ENCODE measurements at places on chromosomes 5 and 9.

DNA sequence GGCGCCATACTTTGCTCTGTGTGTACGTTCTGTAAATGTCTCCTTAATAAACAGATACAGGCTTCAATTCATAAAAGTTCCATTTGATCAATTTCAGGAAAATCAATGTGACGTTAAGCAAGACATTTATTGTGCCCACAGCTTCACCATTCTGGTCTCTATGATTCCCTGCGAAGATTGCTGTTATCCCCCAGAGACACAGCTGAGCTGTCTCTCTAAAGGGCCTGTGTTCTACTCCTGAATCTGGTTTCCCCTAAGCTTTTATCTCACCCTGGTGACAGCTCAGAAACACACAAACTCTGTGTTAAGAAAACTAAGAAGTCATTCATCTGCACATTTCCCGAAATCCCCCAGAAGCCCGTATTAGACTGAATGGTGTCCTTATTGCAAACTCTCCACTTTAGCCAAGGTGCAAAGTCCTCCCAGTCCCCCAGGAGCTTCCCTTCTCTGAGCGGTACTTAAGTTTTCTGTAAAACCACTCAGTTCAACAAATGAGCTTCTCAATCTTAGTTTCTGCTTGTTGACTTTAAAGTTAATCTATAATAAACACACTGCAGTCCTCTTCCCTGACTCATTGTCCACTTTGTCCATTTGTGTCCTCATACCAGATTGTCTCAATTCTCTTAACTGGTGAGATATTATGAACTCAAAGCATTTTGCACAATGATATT is 1.4 kb upstream of the C5orf15 start:
- no peak for DNase-seq

GRCh38 chr5:178192244-178192643 is 5.1 kb upstream of the GMCL2 start:
- DNase-seq: no peak

GRCh38 chr9:2153630-2154217 is 138.6 kb downstream of the SMARCA2 start:
- no peak for DNase-seq

DNA sequence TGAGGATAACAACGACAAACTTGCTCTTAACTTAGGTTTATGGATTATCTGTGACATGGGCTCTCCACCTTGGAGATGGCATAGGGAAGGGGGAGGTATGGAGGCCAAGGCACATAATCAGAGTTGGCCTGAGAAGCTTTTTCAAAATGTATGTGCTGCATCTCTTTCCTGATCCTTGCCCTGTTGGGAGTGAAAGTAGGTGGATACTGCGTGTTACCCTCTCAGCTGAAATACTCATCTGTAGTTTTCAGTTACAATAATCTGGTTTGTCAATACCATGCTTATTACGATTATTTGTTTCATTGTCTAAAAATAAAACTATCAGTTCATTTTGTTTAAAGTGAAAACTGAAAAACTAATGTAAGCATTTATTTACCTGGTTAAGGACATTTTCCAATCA is 86.7 kb downstream of the SLC44A1 start:
- DNase-seq: no peak

DNA sequence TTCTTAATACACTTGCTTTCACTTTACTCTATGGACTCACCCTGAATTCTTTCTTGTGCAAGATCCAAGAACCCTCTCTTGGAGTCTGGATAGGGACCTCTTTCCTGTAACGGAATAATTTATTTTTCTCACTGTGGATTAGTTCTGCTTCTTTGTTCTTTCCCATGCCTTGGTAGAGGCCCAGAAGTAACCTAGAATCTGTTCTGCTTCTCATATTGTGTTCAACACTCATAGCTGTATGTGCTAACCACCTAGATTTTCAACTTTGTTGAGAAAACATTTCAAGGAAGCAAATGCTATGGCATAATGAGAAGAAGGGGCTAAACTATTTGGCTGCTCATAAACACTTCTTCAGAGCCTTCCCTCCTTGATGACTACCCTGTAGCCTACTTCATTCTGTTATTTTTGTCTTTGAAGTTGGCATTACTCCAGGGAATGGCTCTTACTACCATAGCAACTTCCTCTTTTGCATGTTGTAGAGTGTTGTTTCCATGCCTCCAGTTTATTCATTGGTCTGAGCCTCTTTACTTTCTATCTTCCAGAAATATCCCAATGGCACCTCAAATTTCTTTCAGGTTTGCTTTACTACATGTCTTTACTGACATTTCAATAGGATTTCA is 74.3 kb downstream of the KIAA0825 start:
- DNase-seq: no peak

- no peak for DNase-seq
These were observed 1.8 kb downstream of the ACTL7A start for GRCh38 chr9:108863891-108864290.

DNA sequence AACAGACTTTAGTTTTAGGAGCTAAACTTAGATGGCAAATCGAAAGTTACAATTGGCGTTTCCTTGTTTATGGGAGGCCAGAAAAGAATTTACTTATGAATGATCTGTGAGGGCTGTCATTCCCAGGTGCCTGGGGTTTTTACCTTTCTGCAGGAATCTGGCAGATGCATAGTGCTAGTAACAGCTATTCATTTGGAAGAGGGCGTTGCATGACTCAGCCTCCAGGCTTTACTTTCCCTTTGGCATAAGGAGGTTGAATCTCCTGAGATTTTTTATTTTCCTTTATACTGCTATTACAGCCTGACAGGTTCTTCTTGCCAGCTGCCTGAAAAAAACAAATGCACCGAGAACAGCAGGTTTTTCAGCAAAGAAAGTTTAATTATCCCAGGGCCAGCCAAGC is 30.0 kb downstream of the CARD6 start:
- no peak for DNase-seq

DNA sequence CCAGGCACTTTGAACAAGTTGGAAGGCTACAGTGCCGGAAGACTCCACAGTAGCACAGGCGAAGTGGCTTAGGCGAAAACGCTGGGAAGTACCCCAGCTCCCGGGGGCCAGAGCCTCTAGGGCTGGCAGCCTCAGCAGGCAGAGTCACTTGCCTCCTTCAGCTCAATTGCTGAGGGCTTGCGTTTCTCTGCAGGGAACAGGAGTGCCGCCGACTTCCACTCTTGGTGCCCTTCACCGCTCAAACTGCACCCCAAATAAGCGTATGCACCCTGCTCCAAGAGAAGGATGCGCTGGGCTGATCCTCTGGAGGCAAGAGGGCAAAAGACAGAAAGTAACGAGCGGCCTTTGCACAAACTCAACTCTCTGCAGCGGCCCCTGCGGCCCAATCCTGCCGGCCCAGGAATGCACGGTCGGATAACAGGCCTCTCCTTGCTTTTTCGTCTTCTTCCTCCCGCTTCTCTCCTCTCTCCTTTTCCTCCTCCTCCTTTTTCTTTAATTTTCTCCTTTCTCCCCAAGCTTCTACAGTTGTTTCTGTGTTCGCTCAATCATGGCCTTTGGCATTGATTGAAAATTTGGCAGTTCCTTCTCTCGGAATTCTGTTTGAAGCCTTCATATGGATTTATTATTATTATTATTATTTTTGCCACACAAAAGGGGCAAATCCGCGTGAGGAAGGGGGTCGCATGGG is 1.1 kb upstream of the S1PR3 start:
- DNase-seq: no peak

DNA sequence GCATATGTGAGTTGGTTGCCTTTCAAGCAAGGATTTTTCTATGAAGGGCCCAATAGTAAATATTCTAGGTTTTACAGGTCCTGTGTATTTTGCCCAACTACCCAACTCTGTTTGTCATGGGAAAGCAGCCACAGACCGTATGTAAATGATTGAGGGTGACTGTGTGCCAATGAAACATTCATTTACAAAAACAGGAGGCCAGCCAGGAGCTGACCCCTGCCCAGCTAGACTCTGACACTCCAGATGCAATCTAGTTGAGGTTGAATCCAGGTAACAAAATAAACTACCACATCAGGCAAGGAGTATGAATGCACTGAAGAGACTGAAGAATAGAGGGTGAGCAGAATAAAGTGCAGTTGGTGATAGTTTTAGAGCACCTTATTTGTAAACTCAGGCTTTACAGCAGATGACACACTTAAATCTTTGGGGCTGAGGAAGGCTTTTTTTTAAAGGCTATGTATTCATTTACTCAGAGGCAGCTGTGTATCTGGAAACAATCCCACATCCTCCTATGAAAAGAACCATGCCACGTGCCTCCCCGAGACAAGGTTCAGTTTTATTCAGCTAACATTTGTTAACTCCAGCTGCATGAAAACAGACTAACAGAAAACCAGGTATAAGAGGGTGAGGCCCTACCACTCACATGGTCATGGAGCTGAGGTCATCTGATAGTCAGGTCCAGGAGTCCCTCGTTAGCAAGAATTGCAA is 60.7 kb downstream of the SLC1A1 start:
- DNase-seq: no peak

DNA sequence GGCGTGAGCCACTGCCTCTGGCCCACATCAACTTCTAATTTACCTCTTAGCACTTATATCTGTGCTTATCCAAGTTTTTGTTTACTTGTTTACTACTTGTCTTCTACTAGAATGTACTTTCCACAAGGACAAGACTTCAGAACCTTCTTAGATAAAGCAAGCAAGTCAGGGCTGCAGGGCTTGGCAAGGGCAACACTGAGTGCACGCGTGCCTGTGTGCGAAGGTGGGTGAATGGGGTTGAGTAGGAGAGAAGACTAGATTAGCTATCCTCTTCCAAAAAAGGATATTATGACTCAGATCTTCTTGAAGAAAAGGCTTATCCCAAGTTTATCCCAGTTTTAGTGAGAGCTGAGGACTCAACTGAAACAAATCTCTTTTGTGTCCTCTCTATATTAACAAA is 19.3 kb downstream of the AK3 start:
- DNase-seq: no peak

DNA sequence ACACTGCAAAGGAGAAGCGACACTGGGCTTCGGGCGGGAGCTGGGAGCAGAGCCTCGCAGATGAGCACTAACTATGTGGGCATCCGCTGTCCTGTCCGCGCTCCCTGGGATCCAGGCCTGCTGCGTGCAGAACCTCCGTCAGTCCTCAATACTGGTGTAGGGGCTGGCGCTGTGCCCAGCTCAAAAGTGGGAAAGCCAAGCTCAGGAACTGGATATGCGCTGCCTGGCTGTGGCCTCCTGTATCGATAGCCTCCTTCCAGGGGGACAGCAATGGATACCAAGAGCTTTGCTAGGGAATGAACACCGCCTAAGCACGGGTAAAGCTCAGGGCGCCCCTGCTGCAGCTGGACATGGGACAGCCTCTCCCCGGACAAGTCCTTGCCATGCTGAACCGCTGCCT is 270.4 kb downstream of the NSG2 start:
- no peak for DNase-seq

GRCh38 chr9:93895535-93895934 is 59.6 kb downstream of the BARX1 start:
- no peak for DNase-seq

DNA sequence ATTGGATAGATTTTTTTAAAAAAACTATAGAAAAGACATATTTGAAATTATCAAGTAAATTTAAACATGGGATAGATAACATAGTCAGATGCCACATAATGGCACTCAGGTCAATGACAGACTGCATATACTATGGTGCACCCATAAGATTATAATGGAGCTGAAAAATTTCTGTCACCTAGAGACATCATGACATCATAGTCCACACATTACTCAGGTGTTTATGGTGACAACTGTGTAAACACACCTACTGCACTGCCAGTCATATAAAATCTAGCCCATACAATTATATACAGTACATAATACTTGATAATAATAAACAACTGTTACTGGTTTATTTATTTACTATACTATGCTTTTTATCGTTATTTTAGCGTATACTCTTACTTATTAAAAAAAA is 58.6 kb downstream of the CPLANE1 start:
- no peak for DNase-seq

GRCh38 chr5:7849681-7850394 is 1.1 kb downstream of the CFAP90 start:
- DNase-seq: no peak

- no peak for DNase-seq
These were observed 23.3 kb downstream of the RAD1 start for GRCh38 chr5:34891981-34892380.

DNA sequence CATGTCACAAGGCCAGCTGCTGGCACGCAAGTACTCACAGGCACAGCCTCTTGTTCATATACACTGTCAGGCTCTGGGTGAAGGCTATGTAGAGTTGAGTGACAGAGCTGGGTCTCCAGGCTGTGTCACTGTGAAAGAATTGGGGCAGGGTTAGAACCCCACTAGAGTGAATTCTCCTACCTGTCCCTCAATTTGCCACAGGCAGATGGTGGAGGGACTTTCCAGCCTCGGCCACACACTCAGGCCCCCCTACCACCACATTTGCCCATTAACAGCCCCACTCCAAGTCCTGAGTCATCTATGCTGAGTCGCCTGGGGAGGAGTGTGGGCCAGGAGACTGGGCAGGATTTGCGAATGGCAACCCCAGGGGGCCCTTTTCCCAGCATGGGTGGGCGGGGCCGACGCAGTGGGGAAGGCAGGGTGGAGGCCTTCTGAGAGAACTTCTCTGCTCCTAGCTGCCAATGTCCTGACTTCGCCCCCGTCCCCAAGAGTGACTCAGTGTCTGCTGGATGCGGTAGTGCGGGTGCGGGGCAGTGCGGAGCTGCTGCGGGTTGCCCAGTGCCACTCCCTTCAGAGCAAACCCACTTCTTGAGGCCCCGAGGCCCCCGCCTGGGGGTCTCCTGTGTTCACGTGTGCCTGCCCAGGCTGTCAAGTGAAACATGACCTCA is 50.3 kb upstream of the PSD2 start:
- DNase-seq: peak; percentile 66

- peak; percentile 44 for DNase-seq
These were observed 35.0 kb downstream of the MYO10 start for GRCh38 chr5:16901021-16901644.

DNA sequence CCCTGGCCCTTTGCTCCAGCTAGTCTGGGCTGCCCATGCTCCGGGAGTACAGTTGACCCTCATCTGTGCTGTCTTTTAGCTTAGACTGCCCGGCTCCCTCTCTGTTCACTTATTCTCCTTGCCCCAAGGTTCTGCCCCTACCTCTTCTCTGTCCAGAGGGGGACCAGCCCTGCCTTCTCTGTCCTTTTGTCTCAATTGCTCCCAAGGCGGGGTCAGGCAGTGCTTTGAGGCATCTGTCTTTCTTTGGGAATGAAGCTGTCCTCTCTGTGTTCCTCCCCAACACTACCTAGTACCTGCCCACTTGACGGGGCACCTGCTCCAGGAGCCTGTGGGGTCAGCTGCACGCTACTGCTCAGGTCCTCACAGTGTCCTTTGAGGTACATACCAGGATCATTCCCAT is 59.3 kb downstream of the PSD2 start:
- DNase-seq: no peak

- DNase-seq: peak; percentile 77
These were observed 145.4 kb upstream of the MTAP start for GRCh38 chr9:21656776-21657674.

DNA sequence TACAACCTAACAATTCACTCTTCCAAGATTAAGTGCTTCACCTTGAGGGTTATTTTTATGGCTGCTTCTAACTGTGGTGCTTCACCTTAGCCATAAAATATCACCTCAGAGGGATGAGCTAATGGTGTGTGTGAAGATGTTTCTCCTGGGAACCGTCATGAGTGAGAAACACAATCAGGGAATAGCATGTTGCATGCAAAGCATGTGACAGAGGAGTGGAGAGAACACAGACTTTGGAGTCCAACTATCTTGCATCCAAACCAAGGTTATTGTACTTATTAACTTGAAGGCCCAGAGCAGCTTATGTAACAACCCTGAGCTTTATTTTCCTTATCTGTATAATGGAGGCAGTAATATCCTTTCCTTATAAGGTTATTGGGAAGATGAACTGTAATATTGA is 1089.0 kb upstream of the DMAC1 start:
- DNase-seq: no peak

GRCh38 chr5:148833122-148833521 is 6.7 kb downstream of the ADRB2 start:
- no peak for DNase-seq
